ENCODE measurements at places on chromosomes 3 and 15. TPM values are rescaled to one million over a fixed set of nuclear protein-coding genes. Genes with fewer than 3 reads are reported as not detected.

GRCh38 chr15:38512901-38513300, 51.7 kb downstream of the RASGRP1 start:
- no peak for DNase-seq

DNA sequence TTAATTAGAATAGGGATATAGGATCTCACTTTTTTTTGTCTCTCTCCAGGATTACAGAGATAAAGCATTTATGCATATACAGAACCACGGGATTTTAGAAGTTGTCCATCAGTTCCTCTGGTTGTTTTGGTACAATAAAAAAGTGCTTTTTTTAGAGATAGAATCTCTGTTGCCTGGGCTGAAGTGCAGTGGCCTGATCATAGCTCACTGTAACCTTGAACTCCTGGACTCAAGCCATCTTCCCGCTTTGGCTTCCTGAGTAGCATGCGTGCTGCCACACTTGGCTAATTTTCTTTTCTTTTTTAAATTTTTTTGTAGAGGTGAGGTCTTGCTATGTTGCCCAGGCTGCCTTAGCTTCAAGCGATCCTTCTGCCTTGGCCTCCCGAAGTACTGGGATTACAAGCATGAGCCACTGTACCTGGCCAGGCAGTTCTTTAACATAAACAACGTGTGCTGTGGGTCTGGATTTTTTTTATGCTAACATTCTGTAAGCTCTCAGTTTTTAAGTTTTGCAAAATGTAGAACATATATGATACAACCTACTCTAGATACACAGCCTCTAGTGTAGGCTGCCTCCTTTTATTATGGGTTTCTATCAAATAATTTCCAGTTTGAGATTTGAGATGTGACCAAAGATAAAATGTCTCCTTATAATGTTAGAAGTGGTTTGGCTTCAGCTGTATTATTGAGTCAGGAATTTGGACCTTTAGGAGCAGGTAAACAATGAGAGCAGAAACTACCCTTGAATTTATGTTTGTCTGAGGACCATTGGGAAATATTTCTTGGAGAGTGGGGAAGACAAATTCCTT, 57.4 kb upstream of the ULK4 start:
- DNase-seq, result no peak

DNA sequence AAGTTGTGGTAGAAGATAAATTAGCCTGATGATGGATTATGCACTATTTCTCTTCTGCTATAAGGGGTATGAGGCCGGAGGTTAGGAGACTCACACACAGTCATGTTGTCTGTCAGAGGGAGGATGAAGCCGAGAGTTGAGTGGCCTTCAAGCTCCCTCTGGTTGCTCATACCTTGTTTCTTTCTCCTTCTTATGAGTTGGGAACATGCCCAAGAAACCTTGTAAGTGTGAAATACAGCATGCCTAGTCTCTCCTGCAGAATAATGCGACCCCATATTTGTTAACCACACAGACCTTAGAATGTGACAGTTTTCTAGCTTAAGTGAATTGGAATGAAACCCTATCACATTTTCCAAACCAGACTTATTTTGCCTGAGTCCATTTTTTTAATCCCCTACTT, 366.7 kb downstream of the PTPRG start:
- no peak for DNase-seq

The CCDC39 gene
- polyA plus RNA-seq, result 1.9 TPM

DNA sequence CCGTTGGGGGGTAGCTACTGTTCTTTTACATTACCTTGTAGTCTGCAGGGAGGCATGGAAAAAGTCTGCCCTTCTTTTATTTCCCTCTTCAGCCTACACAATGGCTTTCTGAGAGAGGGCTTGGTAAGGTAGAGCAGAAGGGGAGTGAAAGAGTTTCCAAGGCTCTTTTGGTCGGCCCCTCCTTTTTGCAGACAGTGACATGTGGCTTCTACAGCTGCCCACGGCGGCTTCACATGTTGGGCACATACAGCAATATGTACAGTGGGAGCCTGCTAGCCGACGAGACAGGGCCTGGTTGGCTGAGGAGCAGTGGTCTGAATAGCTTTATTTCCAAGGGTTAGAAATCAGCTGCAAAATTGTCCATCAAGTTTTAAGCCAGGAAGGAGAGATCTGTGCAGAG, 4.0 kb downstream of the INAFM2 start:
- DNase-seq, result no peak
